ENCODE measurements at places on chromosomes 12 and 14.

- DNase-seq = no peak
These were observed 57.0 kb downstream of the NCOR2 start for GRCh38 chr12:124510301-124510970.

DNA sequence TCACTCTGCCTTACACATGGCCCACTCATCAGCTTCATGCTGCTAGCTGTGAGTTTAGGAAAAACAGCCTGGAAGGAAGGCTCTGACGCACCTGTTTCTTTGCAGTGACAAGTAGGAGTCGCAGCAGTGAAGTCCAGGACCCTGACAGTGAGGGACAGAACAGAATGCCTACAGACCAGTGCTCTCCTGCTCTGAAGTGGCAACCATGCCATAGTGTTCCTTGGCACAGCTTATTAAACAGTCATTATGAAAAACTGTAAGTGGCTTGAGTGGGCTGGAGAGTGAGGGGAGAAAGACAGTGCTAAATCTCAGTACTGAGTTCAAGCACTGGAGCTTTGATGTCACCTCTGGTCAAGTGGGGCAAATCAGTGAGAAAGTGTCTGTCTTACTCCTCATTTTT is 61.7 kb downstream of the MYRFL start:
- DNase-seq = no peak

GRCh38 chr12:8629486-8630033 is 16.9 kb upstream of the AICDA start:
- DNase-seq = no peak

GRCh38 chr12:125776212-125776611 is 711.0 kb downstream of the AACS start:
- no peak for DNase-seq

DNA sequence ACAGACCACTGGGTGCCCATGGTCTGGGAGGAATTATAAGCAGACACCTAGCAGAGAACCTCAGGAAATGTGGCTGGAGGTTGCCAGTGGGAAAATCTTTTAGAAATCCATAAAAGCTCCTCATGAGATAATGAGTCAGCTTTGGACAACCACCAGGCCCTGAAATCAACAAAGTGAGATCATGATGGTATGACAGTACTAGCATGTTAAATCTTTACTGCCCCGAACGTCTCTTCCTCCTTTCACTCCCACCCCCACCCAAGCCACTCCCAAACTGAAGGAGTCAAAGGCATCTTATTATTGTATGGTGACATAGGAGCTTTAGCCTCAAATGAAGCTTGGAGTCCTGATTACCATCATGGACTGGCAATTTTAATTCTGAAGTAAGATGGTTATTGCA is 240.0 kb downstream of the DIO2 start:
- DNase-seq = no peak

- DNase-seq = no peak
These were observed 58.3 kb downstream of the PRKCH start for GRCh38 chr14:61379639-61380184.

- no peak for DNase-seq
These were observed 942.3 kb upstream of the TMEM132C start for GRCh38 chr12:127324681-127325080.

DNA sequence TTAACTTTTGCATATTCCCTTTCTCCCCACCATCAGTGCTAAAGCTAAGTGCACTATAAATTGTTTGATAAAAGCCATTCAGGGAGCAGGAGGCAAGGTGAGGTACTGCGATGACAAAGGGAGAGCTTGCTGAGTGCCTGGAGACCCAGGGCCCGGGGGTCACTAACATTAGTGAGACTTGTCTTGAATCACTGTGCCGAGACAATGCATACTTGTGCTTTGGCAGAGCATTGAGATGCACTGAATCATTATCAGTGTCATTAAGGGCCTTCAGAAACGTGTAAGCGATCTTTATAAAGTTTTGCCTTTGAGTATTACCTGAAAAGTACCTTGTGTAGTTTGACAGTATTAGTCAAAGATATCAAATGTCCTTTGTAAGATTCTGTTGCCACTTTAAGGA is 447.5 kb downstream of the PCNX1 start:
- no peak for DNase-seq

DNA sequence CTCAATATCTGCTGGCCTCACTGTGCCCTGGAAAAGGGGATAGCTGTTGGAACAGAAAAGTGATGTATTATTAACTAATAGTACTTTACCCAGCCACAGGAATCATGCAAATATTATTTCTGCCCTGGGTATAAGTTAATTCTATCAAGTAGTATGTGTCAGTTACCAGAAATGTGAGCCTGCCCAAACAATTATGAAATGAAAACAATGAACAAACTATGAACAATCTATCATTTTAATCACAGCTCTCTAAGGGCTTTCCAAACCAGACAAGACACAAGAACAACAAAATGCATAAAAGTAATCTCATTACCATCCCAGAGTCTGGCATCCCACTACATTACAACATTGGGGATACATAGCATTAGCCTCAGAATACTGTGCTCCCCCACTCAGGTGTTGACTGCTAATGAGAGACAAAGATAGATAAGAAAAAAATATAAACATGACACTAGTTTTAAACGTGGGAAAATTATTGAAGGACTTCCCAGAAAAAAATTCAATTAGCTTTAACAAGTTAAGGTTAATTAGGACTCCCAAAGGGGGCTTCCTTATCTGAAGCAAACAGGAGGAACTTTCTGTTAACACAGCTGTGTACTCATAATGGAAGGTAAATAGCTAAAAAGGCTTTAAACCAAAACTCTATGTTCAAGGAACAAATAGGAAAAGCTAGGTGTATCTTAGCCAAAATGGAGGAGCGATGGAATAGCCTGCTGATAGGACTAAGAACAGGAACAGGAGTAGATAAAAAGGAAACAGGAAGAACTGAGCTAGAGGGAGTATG is 3.3 kb downstream of the DCAF5 start:
- DNase-seq = no peak

GRCh38 chr14:45766247-45766646 is 513.2 kb upstream of the MIS18BP1 start:
- DNase-seq = no peak

- no peak for DNase-seq
These were observed 2.7 kb upstream of the FAM222A start for GRCh38 chr12:109710747-109711595.

GRCh38 chr12:122187466-122187865 is 4.5 kb downstream of the LRRC43 start:
- DNase-seq = no peak

- DNase-seq = no peak
These were observed at the start of gene KCNK10 for GRCh38 chr14:88323086-88323522. Gene KCNK10, minus strand, starts transcription at chr14:88323269. Its CDS starts 471 bp downstream, at chr14:88322798.

- DNase-seq = no peak
These were observed 67.1 kb upstream of the TMTC2 start for GRCh38 chr12:82619644-82620043.

GRCh38 chr14:52650774-52651173 is 44.6 kb downstream of the ERO1A start:
- DNase-seq = no peak

DNA sequence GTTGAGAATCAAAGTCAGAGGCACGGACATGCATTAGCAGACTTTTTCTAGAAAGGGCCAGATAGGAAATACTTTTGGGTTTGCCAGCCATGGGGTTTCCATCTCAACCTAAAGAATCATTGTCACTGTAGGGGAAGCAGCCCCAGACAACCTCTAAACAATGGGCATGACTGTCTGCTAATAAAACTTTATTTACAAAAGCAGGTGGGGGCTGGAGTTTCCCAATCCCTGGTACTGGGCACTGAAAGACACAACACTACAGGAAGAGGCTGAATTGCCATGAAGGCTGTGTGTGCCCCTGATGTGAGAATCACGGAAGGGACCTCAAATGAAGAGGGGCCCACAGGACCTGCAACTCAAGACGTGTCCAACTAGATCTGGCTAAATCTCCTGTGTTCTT is 62.0 kb upstream of the GPR68 start:
- DNase-seq = no peak

- peak; percentile 79 for DNase-seq
These were observed 268.6 kb downstream of the BTG1 start for GRCh38 chr12:91877022-91877421.

GRCh38 chr14:90103808-90104207 is 42.0 kb downstream of the KCNK13 start:
- no peak for DNase-seq

DNA sequence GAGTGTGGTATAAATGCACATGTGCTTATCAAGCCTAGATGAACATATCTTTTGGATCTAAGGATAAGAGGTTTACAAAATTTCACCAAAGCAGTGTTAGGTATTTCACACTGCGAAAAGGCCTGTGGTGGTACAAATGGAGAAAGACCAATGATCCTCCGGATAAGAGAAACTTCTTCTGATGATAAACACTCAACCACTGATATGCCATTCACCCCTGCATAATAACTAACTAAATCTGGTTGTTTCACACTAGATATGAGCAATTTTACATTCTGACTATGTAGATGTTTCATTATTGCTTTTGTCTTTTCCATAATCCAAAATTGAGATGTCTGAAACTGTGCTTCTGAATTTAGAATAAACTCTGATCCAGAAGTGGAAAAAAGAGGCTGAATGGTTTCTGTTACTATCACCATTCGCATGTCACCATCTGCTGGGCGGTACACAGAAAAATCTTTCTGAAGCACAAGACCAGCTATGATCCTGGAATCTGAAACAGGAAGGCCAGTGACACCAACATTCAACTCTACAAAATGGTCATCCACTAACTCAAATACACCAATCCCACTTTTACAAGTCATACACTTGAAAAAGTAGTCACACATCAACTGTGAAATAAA is 1.3 kb downstream of the BBS10 start:
- no peak for DNase-seq

GRCh38 chr14:84792722-84793410 is 737.1 kb upstream of the FLRT2 start:
- DNase-seq = no peak

All from activated T-cell treated with anti-CD3 and anti-CD28 coated beads, Interleukin-2, amount 50 U/mL, for 4 hours (primary cell).